ENCODE measurements at places on chromosomes 3 and 15.

- no peak for DNase-seq
Measured at GRCh38 chr3:149572796-149573414, 84.9 kb downstream of the WWTR1 start.

- peak; percentile 62 for DNase-seq
Measured at GRCh38 chr3:170358042-170359010, 811 bp downstream of the SKIL start.

DNA sequence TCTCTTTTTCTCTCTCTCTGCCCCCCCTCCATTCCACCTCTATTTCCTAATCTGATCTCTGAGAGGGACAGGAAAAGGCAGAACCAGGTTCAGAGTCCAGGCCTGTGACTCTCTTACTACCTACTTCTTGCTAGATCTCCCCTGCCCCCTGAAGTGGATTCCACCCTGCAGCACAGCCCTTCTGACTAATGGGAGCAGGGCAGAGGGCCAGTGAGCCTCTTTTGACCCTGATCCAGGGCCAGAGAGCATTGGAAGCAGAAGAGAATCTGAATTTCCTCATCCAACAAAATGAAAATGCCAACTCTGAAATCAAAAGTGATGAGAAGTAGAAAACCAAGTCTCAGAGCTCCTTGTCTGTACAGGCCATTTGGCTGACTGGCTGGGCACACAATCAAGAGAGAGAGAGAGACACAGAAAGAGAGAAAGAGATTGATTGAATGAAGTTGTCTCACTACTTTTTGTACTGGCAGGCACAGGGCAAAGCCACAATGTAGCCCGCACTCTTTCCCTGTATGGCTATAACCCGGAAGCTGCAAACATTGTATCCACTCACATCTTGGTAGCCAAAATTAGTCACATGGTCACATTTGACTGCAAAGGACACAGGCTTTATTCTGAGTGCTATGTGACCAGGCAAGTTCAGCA, 31.6 kb upstream of the GLCE start:
- DNase-seq: no peak

DNA sequence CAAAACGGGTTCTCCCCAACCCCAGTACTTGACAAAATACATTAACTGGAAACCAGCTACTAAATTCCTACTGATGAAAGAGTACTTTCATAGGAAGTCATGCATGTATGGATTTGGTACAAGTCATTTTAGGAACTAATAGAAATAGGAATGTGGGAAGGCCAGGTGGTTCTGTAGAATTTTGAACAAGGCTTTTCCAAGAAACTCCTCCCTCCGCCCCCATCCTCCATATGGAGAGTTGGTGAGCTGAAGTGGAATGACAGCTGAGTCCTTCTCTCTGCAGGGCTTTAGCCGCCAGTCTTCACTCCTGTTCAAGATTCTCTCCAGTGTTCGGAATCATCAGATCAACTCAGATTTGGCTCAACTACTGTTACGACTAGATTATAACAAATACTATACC, 33.2 kb downstream of the TUBGCP4 start:
- DNase-seq: no peak

GRCh38 chr3:56119575-56120349, 348.5 kb downstream of the ERC2 start:
- DNase-seq: no peak

DNA sequence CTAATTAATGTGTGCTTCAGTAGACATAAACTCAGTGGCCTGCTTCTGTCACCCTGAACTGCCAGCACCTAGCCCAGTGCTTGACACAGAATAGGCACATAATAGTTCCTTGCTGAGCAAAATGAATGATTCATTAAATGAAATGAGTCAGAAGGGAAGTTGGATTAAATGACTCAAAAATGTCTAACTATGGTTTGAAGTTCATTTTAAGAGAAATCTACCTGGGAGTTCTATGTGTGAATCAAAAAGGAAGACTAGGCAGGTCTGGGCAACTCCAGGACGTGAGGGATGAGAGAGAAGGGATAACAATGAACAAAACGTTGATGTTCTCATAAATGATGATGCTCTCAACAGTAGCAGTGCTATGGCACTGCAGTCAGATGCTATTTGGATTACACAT, 175.0 kb downstream of the CFAP20DC start:
- DNase-seq: no peak

DNA sequence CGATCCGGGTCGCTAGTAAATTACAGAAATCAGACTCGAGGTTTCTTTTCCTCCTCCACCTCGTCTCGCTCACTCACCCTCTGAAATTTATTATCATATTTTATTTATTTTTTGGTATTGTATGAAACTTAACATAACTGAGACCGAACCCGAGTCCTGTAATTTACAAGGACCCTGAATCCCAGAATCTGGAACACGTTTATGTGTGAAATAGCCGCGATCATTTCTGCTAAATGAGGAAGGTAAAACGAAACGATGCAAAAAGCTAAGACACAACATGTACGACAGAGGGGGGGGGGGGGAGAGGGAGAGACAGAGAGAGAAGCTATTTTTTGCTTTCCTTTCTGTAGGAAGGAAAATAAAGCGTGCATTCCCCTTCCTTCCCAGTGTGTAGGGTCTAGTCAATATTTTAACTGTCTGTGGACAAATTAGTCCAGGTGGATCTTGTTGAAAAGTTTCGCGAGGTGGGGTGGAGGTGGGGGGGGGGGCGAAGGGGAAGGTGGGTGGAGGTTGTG, 1.6 kb downstream of the BBX start:
- no peak for DNase-seq

GRCh38 chr3:132417695-132418411, 551 bp downstream of the DNAJC13 start:
- DNase-seq: peak; percentile 28

DNA sequence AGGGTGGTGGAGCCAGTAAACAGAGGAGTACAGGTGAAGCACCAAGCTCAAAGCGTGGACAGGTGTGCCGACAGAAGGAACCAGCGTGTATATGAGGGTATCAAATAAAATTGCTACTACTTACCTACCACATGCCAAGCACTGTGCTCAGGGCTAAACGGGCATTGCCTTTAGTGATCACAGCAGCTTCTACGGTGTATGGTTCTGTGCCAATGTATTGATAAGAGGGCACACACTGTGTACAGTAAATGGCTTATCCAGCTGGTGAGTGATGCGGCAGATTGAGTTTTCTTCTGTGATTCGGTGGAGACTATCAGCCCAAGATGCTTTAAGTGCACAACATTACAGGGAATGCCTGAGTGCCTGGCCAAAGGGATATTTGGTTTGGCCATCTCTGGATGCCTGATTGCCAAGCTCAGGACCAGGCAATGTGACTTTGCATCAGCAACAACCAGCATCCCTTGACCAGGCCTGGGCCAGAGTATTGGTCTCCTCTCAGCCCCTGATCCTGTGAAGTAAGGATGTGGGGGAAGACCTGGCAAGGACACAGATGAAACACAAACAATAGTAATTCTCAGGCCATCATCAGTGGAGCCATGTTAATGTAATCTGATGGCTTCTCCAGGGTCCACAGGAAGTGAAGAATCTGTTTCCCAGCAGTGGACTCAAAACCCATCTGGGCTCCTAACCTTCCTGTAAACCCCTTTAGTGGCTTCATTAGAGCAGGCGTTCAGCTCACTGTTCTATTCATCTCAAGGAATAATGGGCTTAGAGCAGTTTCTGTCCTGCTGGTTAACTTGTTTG, 14.1 kb downstream of the STARD5 start:
- no peak for DNase-seq

DNA sequence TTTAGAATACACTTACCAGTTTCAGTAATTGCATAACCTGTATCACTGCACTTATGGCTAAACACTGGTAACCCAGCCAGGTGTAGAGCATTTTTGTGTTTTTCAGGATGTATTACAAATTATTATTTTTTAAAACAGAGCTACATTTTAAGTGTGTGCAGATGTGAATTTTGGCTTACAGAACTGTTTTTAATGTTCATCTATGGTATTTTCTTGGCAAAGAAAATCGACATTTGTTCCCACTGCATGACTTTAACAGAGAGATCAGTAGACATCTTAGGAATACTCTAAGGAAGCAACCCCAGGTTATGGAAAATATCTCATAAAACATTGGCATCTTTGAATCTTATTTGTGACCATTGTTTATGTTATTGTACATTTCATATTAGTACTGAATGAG, 73.3 kb downstream of the ATP13A4 start:
- DNase-seq: no peak
